Activated CD8-positive, alpha-beta T cell treated with anti-CD3 and anti-CD28 coated beads for 36 hours (primary cell): ENCODE measurements at places on chromosomes 12 and 14. TPM values are rescaled to one million over a fixed set of nuclear protein-coding genes. Genes with fewer than 3 reads are reported as not detected.

FGF6 gene
- not detected for total RNA-seq

GRCh38 chr12:104132351-104132956 lies 5.6 kb downstream of the NFYB start:
- DNase-seq, result no peak

DNA sequence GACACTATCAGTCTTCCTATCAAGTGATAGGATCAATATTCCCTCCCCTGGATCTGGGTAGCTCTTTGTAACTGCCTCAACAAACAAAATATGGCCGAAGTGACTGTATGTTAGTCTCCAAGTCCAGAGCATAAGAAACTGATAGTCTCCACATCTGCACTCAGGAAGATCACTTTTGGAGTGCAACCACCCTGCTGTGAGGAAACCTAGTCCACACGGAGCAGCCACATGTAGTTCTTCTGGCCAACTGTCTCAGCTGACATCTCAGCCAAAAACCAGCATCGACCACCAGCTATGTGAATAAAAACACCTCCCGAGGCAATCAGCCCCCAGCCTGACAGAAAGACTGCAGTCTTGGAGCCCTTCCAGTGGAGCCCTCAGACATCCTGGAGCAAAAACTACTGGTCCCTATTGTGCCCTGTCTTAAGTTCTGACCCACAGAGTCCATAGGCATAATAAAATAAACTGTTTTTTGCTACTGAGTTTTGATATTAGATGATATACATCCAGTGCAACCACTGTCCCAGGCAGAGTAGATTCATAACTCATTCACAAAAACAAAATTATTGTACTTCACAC lies 143.8 kb downstream of the MED13L start:
- DNase-seq, result no peak

DNA sequence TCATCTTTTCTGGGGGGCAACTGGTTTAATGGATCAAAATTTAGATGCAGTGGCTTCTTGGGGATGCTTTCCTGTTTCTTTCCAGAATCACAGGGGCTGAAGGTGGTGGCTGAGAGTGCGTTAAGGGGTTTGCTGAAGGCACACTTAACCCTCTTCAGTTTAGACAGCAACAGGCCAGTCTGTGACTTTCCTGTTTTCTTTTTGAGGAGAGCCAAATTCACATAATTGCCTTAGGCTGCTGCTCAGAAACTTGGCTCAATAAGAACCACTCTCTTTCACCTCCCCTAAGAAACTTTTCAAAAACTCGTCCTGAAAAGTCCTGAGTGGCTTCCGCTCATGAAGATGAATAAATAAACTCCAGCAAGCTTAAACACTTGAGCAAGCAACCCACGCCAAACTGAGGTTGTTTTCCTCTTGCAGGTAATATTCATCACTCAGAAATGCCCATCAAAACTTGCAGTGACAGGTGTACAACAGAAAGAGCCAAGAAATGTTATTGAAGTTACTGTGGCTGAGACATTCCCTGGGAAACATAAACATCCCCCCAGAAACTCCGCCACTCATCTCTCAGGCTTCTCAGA lies 510.4 kb downstream of the TMEM132D start:
- no peak for DNase-seq

DNA sequence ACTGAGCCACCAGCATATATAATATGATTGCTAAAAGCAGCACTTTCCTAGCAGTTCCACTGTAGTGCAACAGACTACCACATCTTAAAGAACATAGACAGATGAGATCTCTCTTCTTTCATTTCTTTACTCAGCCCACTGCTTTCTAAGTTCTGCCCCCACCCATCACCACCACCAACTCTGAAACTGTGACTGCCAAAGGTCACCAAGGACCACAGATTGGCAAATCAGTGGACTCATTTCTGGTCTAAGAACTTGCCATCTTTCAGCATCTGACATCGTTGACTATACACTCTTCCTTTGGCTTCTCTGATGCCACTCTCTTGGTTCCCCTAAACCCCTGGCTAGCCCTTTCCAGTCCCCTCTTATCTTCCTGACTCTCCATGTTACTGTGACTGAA lies 38.4 kb downstream of the IFNG start:
- DNase-seq, result peak; percentile 82

GRCh38 chr12:87931812-87932211 lies 97.4 kb downstream of the C12orf50 start:
- DNase-seq, result no peak

GRCh38 chr14:74089251-74090020 lies 4.7 kb downstream of the LIN52 start:
- DNase-seq, result peak; percentile 34
